ENCODE measurements at places on chromosomes 1 and 21.

DNA sequence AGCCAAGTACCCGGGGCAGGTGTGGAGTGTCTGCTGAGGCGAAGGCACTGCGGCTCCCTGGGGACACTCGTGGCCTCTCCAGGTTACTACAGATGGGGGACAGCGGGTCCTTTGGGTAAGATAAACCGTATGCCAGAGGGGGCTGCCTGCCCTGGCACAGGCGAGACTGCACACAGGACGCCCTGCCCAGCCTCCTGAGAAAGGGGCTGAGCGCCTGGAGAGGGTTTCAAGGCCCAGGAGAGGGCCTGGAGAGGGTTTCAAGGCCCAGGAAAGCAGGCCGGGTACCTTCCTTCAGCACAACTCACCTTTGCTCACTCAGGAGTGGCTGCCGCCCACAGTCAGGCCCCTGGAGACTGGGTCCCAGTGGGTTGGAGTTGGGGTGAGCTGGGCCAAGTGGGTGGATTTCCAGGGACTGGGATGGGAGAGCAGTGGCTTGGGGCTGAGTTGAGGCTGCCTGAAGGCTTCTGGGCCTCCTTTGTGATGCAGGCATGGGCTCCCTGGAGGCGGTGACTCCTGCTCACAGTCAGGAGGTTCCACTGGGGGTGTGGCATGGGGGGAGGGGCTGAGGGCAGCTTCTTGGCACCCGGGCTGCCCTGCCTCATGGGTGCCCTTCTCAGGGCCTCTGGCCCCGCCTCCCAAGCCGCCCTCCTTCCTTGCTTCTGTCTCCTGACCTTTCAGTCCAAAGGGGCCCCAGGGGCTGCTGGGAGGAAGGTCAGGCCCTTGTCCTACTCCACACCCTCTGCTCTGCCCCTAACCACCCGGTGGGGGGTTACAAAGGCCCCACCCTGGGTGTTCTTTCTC lies at the start of gene MMEL1:
Gene MMEL1 (minus strand): TSS at position 456 of the 801 bp plus-strand sequence. CDS start 3,532 bp downstream, outside the sequence.
- DNase-seq = no peak

DNA sequence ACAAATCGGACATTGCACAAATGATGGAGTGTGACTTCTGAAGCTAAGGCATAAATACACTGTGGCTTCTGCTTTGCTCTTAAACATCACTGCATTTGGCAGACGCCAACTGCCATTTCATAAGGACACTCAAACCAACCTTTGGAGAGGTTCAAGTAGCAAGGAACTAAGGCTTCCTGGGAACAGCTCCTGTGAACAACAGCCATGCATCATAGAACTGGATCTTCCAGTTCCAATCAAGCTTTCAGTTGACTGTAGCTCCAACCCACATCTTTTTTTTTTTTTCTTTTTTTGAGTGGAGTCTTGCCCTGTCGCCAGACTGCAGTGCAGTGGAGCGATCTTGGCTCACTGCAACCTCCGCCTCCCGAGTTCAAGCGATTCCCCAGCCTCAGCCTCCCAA lies 10.7 kb upstream of the HUNK start:
- DNase-seq = no peak

DNA sequence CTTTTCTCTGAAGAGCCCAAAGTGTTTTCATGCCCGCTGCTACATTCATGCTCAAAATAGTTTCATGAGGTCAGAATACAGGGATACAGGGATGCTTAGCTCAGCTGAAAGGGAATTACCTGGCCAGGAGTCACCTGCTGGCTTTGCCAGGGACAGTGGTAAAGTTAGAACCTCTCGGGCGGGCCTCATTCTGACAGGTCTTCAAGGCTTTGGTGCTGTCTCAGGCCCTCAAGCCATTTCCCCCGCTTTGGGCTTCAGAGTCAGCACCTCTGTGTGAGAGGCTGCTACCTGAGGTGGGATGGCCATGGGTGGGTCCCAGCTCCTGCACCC lies 5.5 kb downstream of the RASSF5 start:
- DNase-seq = no peak

GRCh38 chr1:15483971-15484370 lies 8.1 kb downstream of the CELA2B start:
- no peak for DNase-seq

Measured in MM.1S (cell line).